ENCODE measurements at places on chromosomes 2 and 18.

GRCh38 chr18:62802523-62802922 is 87.2 kb downstream of the PHLPP1 start:
- no peak for DNase-seq

- DNase-seq: no peak
Observed at GRCh38 chr2:215826838-215827441, 186.4 kb downstream of the MREG start.

GRCh38 chr2:32446369-32446768 is 89.5 kb downstream of the BIRC6 start:
- DNase-seq: no peak

DNA sequence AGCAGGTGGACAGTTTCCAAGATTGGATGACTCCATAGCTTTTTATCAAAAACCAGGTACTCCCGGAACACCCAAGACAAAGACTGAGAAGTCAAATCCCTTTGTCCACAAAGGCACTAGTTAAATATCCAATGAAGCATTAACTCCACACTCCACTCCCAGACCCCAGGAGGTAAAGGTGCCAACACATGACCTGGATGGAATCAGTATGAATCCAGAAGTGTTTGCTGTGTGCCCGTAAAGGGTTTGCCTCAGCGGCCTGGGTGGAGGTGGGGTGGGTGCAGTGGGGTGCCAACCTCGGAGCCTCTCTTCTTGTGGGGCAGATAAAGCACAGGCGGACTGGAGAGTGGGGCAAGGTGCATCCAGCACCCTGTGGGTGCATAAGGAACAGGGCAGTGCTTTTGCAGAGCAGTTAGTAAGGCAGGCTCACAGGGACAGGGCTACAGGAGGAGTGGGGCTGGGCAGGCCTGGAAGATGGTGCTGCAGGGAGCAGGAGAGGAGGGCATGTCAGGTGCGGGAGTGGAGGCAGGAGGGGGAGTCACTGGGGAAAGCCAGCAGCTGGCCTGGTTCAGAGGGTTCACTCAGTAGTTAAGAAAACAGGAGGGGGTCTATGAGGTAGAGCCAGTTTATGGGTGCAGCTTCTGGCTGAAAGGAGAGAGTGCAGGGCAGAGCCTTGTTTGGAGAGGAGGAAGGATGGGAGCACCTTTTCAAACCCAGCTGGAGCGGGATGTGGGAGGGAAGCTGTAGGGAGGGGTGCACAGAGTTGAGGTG is 208.4 kb upstream of the SMAD2 start:
- DNase-seq: no peak

- no peak for DNase-seq
Observed at GRCh38 chr18:25881149-25881548, 209.3 kb downstream of the SS18 start.

DNA sequence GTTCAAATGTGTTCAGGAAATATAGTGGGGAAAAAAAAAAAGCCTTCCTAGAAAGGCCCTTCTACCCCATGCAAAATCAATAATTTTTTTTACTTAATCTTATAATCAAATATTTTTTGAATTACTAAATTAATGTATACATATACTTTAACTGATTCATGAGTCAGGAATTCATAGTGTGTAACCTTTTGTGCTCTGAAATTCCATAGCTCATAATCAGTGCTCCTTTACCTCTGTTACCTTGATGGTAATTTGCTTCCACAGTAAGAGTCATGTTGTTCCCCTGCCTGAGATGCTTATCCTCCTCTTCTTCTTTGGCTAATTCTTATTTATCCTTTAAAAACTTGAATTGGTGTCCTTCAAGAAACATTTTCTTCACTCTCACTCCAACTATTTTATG is 414.2 kb downstream of the THSD7B start:
- DNase-seq: no peak

DNA sequence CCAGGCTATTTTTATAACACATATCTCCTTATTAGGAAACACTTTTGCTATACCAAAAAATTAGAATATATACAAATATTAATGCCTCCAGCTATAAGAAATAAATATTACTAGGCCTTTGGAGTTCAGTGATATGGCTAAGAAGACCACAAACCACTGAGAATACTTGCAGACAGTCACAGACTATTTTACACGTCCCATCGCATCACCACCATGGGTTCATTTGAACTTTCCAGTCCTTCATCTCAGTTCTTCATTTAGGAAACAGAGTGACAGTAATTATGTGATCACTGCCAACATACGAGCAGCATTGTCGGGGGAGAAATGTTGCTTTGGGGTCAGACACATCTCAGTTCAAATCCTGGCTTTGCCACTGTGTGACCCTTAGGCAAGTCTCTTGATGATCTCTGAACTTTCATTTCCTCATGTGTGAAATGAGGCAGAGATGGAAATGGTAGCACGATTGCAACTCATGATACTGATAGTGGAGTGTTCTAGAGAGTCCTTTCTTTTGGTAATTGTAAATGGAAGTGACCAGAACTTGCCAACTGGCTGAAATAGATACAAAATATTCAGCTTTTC is 138.9 kb upstream of the NRP2 start:
- no peak for DNase-seq

DNA sequence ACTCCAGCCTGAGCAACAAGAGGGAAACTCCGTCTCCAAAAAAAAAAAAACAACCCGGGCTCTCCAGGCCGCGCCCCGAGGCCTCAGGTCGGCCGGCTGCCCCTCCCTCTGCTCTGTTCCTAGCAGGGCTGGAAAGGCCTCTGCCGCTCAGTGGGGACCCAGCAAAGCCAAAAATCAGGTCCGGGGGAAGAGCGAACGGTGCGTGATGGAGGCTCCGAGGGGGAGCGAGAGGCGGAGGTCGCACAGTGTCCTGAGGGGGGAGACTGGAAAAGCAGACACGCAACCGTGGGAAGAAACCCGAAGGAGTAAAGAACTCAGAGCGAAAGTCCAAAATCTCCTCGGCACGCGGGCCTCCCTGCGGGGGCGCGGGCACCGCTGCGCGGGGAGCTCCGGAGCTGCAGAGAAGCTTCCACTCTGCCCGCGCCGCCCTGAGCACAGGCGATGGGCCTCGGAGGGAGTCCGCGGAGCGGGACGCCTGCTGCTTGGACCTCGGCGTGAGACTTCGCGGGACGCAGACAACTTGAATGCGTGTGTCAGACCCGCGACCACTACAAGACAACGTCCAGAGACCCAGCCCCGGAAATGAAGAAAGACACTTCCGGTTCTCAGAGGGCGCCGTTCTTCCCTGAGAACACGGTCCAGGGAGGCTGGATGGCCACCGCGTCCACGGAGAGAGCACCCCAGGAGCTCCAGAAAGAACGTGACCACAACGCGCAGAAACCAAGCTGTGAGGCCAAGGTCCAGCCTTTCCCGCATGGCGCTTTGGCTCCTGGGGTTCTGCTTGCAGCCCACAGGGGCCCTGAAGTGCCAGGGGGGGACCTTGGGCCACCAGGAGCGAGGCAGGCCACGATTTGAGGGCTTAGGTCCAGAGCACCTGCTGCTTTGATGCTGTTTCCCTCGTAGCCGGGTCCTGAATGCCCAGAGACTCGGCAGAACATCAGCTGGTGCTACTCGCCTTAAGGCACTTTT is 219.8 kb downstream of the DPP10 start:
- DNase-seq: no peak

DNA sequence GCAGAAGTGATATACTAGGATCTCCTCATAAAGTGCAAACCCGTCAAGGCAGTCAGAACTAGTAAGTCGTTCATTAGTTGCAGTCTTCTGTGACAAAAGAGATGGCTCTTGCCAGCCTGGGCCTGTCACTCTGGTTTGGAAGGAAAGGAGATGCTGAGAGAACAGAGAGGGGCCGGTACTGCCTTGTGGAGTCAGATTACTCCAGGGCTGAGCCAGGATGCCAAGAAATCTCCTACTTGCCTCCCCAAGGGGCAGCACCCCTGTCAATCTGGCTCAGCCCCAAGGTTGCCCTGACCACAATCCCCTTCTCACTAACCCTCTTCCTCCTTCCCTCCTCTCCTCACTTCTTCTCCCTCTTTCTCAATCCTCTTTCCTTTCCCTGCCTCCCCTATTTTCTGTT is 62.9 kb upstream of the ASPRV1 start:
- no peak for DNase-seq

- DNase-seq: peak; percentile 46
Observed at GRCh38 chr2:23824777-23825212, 102.1 kb downstream of the ATAD2B start.

DNA sequence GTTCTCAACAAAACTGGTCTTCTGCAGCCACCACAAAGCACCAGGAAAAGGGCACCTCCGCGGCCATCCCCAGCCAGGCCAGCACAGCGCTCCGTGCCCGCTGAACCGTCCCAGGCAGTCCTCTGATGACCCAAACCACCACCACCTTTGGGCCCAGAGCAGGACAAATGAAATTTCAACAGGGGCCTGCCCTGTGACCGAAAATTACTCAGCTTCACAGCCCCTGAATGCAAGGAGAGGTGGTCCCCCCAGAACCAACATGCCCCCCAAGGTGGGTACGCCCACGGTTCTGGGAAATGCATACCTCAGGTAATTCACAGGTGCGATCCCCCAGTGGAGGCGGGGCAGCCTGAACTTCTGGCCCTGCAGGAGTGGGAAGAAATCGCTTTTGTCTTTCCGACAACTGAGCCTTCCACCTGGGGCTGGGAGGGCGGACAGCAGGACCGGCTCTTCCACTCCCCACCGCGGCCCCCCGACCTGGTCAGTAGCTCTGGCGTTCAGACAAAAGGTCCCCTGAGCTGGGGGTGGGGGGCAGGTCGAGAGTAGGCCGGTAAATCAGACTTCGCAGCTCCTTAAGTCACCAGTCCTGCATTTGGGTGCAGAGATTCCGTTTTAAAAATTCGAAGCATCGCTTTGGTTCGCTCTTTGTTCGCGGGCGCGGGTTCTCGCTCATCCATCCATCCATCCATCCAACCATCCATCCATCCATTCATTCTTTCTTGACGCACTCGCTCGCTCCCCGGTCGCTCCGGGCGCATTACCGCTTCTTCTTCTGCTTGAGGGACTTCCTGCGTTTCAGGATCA is 1.4 kb downstream of the ARL4C start:
- no peak for DNase-seq
